ENCODE measurements at places on chromosomes 6 and 20.

- DNase-seq, result no peak
Observed at GRCh38 chr6:363909-364308, 27.6 kb upstream of the IRF4 start.

GRCh38 chr20:35088231-35089145 is 4.1 kb downstream of the TRPC4AP start:
- peak; percentile 74 for DNase-seq

DNA sequence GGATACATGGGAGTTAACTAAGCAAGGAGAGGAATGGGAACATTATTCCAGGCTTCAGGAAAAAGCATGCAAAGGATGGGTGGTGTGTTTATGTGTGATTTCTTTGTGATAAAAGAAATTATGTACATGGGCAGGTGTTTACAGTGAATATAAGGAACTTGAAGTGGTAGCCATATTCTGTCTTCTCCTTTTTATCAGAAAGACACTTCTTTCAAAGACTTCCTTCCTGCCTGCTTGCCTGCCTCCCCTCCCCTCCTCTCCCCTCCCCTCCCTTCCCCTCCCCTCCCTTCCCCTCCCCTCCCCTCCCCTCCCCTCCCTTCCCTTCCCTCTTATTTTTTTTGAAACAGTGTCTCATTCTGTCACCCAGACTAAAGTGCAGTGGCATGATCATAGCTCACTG is 14.4 kb downstream of the CYB5R4 start:
- no peak for DNase-seq

GRCh38 chr6:113805811-113806495 is 51.2 kb upstream of the MARCKS start:
- DNase-seq, result no peak

GRCh38 chr6:142002825-142003405 is 129.8 kb upstream of the GJE1 start:
- DNase-seq, result no peak

DNA sequence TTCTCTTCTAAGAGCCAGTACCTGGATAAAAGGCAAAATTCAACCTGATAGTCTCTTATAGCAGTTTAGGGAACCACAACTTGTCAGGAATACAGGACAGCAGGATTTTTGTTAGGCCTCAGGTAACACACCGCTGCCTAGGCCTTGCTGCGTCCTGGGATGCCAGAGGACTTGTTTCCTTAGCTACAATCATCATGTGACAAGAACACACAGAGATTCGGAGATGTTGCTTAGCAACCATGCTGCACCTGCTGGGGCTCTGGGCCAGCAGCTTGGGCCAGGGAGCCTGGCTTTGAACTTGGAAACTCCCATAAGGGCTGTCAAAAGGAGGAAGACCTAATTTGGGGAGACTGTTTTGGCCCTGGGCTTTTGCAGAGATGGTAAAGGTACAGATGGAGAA is 36.1 kb upstream of the CHD6 start:
- DNase-seq, result no peak

- DNase-seq, result no peak
Observed at GRCh38 chr6:143119260-143119659, 58.6 kb downstream of the AIG1 start.

DNA sequence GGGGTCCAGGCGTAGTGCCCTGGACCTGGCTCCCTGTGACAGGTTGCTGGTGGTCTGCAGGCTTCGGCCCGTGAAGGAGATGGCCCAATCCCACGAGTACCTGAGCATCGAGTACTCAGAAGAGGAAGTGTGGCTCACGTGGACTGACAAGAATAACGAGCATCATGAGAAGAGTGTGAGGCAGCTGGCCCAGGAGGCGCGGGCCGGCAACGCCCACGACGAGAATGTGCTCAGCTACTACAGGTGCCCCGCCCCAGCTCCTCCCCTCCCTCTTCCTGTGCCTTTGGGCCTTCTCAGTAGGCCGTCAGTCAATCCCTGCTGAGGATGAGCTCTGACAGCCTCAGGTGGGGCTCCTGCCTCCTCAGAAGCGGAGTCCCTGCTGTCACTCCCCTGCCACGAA is 42.6 kb downstream of the UQCC2 start:
- DNase-seq, result no peak

DNA sequence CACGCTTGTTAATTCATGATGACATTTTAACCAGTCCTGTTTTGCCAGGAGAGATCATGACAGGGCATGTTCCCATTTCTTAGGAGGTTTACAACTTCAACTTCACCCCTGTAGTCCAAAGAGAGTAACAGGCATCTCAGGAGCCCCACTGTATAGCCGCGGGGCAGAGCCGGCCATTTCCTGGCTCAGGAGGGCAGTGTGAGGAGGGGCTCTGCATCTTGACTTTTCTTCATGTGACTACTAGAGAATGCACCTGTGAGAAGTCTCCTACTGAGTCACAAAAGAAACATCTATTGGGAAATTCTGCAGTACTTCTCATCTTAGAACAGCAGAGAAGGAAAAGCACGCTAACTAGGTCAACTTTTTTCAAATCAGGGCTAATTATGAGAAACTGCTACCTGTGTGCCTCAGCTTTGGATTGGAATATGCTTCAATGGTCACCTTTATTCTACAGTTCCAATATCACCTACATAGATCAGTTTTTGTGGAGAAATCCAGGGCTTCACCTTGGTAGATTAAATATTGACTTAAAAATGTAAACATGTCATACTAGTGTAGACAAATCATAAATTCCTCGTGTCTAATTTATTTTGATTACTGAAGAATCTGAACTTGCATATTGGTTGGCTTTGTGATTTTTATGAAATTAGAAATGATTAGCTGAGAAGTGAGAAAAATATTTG is 28.6 kb upstream of the SIM1 start:
- no peak for DNase-seq

DNA sequence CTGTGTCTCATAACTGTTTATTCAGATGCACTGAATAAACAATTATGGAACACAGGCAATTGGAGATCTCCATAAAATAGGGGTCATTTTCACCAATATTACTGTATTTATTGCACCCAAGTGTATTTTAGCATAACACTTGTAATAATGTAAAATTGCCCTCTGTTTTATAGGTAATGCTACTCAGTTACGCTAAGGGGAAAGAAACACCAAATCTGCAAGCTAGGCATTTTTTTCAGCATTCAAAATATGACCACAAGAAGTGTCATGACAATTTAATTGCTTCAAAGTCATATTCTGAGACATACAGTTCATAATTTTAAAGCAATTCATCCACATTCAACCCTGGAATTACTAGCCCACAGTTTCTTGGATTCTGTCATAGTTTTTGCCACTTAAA is 643.2 kb upstream of the NOX3 start:
- DNase-seq, result no peak

DNA sequence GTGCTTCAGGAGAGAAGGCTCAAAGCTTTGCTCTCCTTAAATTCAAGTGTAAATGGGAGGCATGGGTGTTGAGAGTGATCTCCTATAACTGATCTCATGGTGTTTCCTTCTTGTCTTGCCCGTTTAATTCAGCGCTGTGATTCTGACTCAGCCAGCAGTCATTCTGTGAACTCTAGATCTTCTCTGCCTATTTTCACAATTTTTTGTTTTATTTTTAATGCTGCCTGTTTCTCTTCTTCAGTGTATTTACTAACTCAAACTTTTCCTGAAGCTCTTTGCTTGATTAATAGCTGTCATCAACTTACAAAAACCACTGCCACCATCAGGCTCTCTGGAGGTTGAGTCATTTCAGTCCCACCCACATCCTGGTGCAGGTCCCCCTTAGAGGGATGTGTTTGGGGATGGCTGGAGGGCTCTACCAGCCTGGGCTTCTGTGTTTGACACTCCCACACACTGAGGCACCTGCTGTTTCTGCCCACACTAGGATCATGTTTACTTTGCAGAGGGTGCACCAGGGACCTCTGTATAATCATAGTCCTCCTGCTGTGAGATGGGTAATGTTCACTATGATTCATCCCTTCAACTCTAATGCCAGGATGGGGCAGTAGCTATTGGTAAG is 94.0 kb downstream of the SHLD1 start:
- DNase-seq, result no peak

GRCh38 chr6:52103623-52104022 is 16.2 kb upstream of the PKHD1 start:
- DNase-seq, result no peak

DNA sequence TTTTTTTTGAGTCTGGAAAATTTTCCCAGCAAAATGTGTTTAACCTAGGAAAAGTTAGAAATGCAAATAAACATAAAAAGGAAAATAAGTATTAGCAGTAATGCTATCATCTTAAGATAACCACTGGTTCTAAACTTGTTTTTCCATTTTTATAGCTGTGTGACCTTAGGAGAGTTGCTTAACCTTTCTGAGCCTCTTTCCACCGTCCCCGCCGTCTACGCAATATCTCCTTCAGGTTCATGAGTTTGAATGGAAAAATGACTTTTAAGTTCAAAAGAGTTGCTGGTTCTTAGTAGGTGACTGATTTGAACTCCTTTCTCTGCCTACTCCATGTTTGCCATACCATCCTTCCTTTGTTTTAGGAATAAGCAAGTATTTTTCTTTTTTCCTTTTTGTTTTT is 44.0 kb downstream of the GMPR start:
- DNase-seq, result no peak

GRCh38 chr20:31841928-31842327 is 3.5 kb downstream of the FOXS1 start:
- no peak for DNase-seq

- no peak for DNase-seq
Observed at GRCh38 chr20:17712708-17713107, 12.9 kb downstream of the BANF2 start.

- no peak for DNase-seq
Observed at GRCh38 chr6:41022294-41022693, 16.7 kb downstream of the UNC5CL start.

DNA sequence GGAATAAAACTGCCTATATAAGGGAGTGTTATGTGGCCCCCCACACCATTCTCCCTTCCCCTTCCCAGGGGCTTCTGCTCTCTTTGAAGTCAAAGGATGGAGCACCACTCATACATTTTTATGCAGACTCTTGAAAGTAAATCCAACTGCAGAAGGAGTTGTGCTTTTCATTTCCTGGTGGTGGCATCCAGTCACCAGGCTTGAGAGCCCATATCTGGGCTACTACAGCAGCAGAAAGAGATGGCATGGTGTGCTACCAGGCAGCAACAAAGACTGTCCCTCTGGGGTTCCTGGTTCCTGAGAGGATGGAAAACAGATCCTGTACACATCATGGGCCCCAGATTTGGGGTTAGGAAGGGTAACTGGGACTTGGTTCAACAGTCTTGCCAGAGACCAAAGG is 226.4 kb downstream of the CLIC5 start:
- no peak for DNase-seq

DNA sequence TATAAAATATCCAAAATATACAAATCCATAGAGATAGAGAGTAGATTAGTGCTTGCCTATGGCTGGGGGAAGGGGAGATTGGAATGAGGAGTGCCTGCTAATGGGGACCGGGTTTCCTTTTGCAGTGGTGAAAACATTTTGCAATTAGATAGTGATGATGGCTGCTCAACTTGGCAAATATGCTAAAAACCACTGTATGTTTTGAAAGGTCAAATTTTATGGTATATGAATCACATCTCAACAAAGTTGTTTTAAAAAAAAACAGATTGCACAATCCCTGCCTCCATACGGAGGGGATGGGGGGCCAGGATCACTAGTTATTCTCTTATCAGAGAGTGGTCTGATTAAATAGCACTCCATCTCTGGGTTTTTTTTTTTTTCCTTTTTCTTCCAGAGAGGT is 76.9 kb upstream of the RIPOR2 start:
- peak; percentile 64 for DNase-seq

DNA sequence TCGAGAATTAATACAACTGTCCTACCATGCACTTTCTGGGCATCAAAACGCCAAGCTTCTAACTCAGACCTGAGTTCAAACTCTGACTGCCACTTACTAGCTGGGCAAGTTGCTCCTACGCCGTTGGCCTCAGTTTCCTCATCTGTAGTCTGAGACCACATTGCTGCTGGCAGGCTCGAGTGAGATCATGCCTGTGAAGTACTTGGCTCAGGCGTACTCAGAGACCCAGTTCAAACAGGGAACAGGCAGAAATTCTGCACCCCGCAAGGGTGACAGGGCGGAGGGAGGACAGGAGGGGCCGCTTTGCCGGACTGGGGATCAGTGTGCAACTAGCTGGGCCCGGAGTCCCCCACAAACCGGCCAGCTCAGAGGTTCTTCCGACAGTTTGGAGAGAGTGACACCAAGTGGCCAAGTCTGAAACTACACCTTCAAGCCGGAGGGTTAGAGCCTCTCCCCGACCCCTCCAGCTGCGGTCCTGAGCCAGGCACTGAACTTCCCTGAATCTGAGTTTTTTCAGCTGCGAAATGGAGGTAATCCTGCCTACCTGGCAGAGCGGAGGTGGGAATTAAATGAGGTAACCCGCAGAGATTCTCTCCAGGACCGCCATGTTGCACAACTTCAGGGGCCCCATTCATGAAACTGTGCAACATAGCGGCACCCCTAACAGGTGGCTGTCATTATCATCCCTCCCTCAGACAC is 46.0 kb upstream of the PTPN1 start:
- peak; percentile 65 for DNase-seq

DNA sequence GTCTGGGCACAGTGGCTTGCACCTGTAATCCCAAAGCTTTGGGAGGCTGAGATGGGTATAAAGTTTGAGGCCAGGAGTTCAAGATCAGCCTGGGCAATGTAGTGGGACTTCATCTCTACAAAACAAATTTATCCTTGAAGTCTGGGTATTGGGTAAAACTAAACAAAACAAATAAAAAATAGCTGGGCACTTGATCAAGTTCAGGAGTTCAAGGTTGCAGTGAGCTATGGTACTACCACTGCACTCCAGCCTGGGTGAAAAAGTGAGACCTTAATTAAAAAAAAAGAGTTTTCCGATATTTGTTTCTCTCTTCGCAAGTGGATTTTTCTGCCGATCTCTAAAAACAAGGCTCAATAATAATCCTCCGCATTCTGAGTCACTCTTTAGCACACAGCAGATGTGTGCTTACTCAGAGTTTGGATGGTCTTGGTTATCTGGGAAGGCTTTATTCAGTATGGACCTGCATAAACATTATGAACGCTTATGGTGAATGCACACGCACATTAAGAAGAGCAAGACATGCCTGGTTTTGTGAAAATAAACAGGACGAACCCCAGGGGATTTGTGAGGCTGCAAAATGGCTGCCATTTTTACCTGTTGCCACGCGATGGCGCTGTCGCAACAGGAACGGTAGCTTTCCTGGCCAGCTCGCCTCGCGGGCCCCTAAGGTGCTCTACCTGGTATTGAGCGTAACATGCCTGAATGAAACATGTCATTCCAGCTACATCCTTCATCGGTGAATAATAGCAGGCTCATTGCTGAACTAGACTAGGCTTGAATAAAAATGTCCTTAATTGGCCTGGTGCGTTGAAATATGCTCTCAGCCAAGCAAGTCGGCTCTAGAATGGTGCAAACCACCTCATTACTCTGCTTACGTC is 6.0 kb downstream of the OPN5 start:
- peak; percentile 62 for DNase-seq

- peak; percentile 50 for DNase-seq
Observed at GRCh38 chr20:63215101-63216040, 560 bp downstream of the YTHDF1 start.

- DNase-seq, result no peak
Observed at GRCh38 chr20:20241976-20242375, 125.9 kb upstream of the INSM1 start.

DNA sequence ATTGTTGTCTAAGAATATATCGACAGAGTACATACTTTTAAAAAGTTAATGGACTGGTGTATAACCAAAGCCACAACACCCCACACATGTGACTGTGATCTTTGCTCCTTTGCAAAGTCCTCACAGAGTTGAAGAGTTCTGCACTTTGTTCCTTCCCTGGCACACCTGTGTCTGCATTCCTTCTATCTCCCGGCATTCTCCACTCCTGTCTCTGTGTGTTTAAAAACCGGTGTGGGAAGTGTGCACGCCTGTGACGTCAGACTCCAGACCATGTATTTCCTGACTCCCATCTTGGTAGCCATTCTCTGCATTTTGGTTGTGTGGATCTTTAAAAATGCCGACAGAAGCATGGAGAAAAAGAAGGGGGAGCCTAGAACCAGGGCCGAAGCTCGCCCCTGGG is at the start of gene IYD:
Gene IYD, plus strand, starts transcription at position 251 of the 400 bp plus-strand sequence. Its CDS starts 20 bp downstream, at position 271.
- no peak for DNase-seq
